Activated naive CD4-positive, alpha-beta T cell treated with anti-CD3 and anti-CD28 coated beads for 36 hours (primary cell): ENCODE measurements at places on chromosomes 3 and 15. TPM values are rescaled to one million over a fixed set of nuclear protein-coding genes. Genes with fewer than 3 reads are reported as not detected.

GRCh38 chr3:52171514-52172261 is 17.5 kb upstream of the POC1A start:
- DNase-seq: no peak

- no peak for DNase-seq
These were observed 3.2 kb upstream of the GABRG3 start for GRCh38 chr15:26967719-26968269.

DNA sequence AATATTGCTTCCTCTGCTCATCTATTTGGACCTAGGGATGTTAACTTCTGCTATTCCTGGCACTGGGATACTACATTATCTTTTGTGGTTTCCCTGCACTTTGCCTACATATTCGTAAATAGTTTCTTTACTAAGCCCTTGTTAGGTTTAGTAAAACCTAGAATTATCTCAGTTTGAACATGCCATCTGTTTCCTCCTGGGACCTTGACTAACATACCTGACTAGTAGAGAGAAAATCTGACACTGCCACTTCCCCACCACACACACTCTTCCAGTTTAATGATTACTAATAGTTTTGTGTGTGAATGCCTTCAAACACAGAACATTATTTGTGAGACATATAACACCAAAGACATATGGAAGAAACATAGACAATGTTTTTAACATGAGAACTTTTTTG is 28.2 kb upstream of the SOX2 start:
- no peak for DNase-seq

DNA sequence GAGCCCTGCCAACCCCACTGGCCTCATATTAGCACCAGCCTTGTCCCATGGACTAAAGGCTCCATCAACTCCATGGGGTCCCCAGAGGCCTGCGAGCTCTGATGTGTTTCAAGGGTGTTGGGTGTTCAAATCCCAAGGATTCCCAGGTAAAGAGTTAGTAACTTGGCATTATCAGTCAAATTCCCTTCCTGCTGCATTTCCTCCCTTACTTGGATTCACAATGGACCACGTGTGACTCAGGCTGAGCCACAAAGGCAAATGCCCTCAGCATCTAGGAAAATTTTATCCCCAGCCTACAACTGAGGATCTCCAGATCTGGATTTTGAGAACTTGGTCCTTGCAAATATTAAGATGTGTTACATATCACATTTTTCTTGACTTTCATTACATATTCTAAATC is 58.8 kb downstream of the GADL1 start:
- no peak for DNase-seq

The PRR23B gene
- not detected for total RNA-seq

- DNase-seq: no peak
These were observed 65.4 kb downstream of the BOC start for GRCh38 chr3:113276751-113277080.

DNA sequence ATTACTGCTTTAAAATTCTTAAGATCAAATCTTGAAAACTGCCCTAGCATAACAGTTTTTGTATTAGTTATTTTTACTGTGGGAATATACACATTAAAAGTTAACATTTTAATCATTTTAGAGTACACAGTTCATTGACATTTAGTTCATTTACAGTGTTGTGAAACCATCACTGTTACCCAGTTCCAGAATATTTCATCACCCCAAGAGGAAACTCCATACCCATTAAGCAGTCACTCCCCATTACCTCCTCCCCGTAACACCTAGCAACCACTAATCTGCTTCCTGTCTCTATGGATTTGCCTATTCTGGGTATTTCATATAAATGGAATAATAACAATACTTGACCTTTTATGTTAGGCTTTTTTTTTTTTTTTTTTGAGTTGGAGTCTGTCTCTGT is 164.1 kb upstream of the LRRFIP2 start:
- DNase-seq: no peak

GRCh38 chr3:152513301-152513960 is 244.7 kb downstream of the MBNL1 start:
- no peak for DNase-seq

GRCh38 chr15:69039516-69040225 is 25.2 kb downstream of the NOX5 start:
- DNase-seq: no peak

DNA sequence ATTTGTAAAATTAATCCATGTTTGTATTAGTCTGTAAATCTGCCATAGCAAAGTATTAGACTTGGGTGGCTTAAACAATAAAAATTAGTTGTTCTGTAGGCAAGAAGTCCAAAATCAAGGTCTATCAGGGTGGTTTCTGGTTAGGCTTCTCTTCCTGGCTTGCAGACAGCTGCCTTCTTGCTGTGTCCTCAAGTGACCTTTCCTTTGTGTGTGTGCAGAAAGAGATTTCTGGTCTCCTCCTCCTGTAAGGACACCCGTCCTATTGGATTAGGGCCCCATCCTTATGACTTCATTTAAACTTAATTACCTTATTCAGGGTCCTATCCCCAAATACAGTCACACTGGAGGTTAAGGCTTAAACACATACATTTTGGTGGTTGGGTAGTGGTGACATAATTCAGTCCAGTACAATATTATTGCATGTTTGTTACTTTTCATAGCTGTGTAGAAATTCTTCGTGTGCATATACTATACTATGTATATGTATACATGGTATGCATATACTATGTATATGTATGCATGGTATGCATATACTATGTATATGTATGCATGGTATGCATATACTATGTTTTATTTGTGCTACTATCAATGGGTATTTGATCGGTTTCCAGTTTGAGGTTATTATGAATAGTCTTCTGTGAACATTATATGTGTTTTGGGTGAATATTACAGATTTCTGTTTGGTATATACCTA is 57.9 kb upstream of the RNU6-1 start:
- DNase-seq: no peak

DNA sequence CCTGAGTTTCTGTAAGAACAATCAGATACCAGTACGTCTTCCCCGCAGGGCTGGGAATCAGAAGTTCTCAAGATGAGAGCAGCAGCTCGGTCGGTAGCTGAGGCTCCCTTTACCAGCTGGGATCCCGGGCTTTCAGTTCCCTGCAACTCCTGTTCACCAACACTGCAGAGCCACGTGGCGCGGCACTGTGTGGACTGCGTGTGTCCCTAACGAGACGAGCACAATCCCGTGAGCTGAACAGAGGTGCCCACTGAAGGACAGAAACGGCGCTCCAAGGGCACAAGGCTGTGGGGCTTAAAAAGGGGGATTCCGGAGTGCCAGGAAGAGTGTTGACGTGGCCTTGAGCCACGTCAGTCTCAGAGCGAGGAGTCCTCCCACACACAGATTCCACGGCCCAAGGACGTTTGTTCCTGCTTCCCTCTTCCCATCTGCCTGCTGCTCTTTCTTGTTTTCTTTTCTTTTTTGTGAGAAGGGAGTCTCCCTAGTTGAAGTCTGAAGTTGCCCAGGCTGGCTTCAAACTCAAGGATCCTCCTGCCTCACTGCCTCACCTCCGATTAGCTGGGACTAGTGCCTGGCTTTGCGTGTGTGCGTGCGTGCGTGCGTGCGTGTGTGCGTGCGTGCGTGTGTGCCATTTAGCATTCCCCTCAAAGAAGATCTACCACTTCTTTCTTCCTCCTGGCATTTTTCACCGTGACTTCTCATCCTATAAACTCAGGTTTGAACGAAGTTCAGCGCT is 37.1 kb upstream of the RPL35A start:
- no peak for DNase-seq

GRCh38 chr3:106610362-106610959 is 741.6 kb upstream of the CBLB start:
- no peak for DNase-seq

GRCh38 chr3:81197386-81197785 is 564.1 kb downstream of the GBE1 start:
- no peak for DNase-seq

- DNase-seq: no peak
These were observed 36.9 kb downstream of the STAC start for GRCh38 chr3:36417237-36417636.
